Hippocampal formation (tissue), 2 donors: ENCODE measurements at places on chromosomes 7 and 10.
A peak's percentile ranks its signal among the peaks of the same experiment; 100 is the strongest.

- peak; percentile 64 for DNase-seq
These were observed 2.2 kb upstream of the IGFBP3 start for GRCh38 chr7:45923290-45923689.

DNA sequence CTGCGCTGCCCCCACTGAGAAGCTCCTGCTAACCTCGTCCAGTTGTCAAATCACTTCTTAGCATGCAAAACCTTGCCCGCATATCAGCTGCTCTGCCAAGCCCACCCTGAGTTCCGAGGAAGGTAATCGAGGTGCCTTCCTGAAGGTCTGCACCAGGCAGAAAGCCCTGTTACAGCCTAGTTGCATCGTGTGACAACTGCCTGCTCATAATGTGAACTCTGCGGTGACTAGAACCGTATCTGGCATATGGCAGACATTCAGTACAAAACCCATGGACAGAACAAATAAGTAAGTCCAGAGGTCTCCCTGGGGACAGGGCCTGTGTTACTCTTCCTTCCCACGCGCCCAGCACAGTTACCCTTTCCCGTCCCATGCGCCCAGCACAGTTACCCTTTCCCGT lies 394.3 kb downstream of the DNAJB6 start:
- no peak for DNase-seq

DNA sequence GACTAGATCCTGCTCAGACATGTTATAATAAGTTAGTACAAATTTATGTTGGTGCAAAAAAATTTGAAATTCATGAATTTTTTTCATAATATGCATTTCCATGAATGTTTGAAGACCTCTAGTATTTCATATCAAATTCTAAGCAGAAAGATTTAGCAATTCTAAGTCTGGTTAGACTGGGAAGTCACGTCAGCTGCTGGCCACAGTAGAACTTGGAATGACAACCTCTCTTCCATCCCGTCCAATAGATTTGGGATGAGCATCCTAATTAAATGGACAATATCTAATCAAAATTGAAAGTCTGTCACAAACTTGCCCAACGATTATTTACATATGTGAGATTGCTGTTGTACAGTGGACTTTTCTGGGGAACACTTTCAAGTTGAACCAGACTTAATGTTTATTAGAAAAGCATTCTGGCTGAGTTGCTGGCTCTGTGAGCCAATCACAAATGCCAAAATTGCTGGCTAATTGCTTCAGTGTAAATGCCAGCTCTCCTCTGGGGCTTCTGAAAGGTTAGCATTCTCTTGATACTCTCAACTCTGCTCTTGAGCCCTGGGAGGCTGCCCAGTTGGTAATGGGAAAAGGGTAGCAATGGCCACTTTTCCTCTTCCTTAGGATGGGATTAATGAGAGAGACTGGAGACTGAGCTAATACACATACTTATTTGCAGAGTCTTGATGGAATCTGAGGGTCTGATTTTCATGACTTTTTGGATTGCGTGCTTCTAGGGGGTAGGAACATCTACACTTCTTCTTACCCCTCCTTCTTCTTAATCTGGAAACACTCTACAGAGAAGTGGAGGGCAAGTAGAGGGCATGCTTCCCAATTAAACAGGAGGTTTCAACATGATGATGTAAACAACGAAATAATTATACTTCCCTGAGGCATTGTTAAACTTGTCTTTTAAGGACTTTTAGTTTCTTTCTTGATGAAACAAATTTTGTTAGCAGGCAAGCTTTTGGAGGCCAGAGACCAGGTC lies 253.5 kb downstream of the BAMBI start:
- DNase-seq, result peak; percentile 5

DNA sequence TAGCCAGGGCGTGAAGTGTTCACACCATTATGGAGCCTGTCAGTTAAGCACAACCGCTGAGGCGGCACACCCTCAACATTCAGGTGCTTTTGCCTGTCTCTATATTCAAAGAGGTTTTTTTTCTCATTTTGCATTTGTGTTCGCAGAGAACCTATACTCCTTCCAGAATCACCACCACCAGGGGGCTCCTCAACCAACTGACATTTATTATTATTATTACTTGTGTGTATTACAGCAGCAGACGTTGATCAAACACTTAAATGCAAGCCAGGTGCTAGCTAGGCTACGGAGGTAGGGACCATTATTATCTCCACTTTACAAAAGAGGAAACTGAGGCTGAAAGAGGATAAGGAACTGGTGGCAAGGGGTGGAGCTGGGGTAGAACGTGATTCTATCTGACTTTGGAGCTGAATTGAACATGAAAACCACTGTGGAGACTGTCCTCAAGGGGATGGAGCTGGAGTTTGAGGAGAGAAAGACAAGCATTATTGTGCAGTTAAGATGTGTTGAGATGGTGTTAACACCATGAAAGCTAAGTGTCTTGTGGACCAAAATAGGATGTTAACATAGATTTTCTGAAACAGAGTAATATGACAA lies 133.8 kb upstream of the PLXNA4 start:
- DNase-seq, result no peak
